ENCODE measurements at places on chromosomes 2 and 18. TPM values are rescaled to one million over a fixed set of nuclear protein-coding genes. Genes with fewer than 3 reads are reported as not detected.

- DNase-seq: peak; percentile 69
- H3K4me3 ChIP-seq: no peak overlapping the region
- peaks cover 56% of the 10 kb centered on the region for H3K4me1 ChIP-seq
- H3K36me3 ChIP-seq: no peaks in the 10 kb centered on the region
- peaks cover 4% of the 10 kb centered on the region for H3K27me3 ChIP-seq
- no peak overlapping the region for H3K27ac ChIP-seq
These were observed 4.8 kb downstream of the TNFRSF11A start for GRCh38 chr18:62329691-62330454.

DNA sequence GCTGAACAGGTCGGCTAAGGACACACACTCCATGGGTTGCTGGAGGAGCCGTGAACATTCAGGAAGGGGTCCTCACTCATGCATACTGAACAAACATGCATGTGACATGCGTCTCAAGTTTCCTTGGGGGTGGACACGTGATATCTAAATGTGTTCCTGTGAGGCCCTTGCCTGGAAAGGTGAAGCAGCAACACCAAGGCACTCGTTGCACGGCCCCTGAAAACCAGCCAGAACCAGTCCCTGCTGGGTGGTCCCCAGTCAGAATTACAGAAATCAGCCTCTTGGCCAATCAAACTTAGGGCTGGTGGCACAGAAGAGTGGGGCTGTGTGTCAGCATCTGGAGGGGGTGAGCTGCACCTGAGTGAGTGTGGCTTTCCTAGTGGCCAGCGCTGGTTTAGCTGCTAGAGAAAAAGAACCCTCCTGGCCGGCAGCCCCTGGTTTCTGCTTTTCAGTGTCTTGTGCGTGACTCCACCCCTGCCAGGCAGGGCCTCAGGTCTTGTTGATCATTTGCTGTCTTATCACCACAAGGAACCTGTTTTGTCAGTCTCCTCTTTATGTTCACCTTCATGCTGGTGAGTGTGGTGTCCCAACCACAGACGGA, 3.2 kb upstream of the AQP12B start:
- no peaks in the 10 kb centered on the region for H3K4me1 ChIP-seq
- H3K27ac ChIP-seq: no peak overlapping the region
- no peaks in the 10 kb centered on the region for H3K36me3 ChIP-seq

- no peaks in the 10 kb centered on the region for H3K27me3 ChIP-seq
- peak overlapping the region; percentile 59 for H3K4me3 ChIP-seq
- peak; percentile 73 for DNase-seq
- H3K4me1 ChIP-seq: no peaks in the 10 kb centered on the region
- H3K36me3 ChIP-seq: no peaks in the 10 kb centered on the region
These were observed 145.5 kb upstream of the CTAGE1 start for GRCh38 chr18:22563164-22563583.

GRCh38 chr18:35705988-35706387, 124.4 kb downstream of the GALNT1 start:
- peaks cover 19% of the 10 kb centered on the region for H3K36me3 ChIP-seq
- no peaks in the 10 kb centered on the region for H3K4me1 ChIP-seq
- no peak overlapping the region for H3K27ac ChIP-seq
- DNase-seq: no peak
- no peaks in the 10 kb centered on the region for H3K27me3 ChIP-seq

The REG1B gene
- total RNA-seq: not detected

DNA sequence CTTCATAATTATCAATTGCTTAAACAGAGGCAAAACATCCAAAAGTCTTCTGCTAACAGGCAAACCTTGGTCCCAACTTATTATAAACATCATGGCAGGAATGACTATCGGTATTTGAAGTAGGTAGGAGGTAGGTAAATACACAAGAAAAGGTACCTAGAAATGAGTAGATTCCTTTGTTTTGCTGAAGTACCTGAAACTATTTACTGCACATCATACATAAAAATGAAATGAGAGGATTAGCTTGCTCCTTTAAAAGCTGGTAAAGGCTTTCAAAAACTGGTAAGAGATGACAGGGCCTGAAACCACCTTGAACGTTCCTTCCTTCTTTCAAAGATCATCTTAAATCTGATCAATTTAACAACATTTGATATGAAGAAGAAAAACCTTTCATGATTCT, 55.2 kb upstream of the MAPRE2 start:
- no peak overlapping the region for H3K27ac ChIP-seq
- no peak for DNase-seq
- H3K27me3 ChIP-seq: no peaks in the 10 kb centered on the region
- no peak overlapping the region for H3K4me3 ChIP-seq

The CCDC178 gene
- not detected for total RNA-seq

GRCh38 chr18:78247615-78248289, 731.9 kb upstream of the SALL3 start:
- H3K36me3 ChIP-seq: no peaks in the 10 kb centered on the region
- no peaks in the 10 kb centered on the region for H3K27me3 ChIP-seq
- H3K4me3 ChIP-seq: no peak overlapping the region
- H3K4me1 ChIP-seq: no peaks in the 10 kb centered on the region

The CBLN2 gene
- total RNA-seq: 1.3 TPM
